Heart right ventricle (tissue), 16 donors: ENCODE measurements at places on chromosomes 6 and 20. TPM values are rescaled to one million over a fixed set of nuclear protein-coding genes. Genes with fewer than 3 reads are reported as not detected.

DNA sequence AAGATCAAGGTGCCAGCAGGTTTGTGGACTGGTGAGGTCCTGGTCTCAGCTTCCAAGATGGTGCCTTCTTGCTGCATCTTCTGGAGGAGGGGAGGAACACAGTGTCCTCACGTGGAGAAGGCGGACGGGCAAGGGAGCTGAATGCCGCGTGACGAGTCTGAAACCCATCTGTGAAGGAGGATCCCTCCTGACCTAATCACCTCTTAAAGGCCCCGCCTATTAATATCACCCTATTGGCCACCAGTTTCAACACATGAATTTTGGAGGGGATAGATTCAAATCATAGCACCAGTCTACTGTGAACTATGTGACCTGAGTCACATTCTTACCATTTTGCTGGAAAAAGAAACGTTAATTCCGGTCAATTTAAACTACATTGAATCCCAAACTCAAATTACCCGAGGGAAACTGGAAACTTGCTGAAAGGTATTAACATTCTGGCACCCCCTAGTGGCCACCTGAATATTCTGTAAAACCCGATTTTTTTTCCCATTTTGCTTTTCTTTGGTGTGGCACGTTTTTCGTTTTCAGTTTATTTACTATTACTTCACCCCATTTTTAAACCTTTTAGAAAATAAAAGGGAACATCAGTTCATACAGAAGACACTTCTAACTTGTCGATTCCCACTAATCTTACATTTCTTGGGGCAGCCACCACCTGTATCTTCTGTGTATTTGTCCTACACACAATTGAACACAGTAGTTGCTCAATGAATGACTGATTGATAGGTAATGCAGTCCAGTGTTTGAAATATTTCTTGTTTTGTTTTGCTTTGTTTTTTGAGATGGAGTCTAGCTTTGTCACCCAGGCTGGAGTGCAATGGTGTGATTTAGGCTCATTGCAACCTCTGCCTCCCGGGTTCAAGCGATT, 17.9 kb upstream of the CCDC170 start:
- DNase-seq, result peak; percentile 43
- H3K36me3 ChIP-seq, result no peaks in the 10 kb centered on the region
- H3K4me1 ChIP-seq, result no peaks in the 10 kb centered on the region
- no peaks in the 10 kb centered on the region for H3K27me3 ChIP-seq
- no peak overlapping the region for H3K27ac ChIP-seq

GRCh38 chr6:105810105-105810921, 275.8 kb upstream of the PRDM1 start:
- peaks cover 19% of the 10 kb centered on the region for H3K4me1 ChIP-seq
- no peaks in the 10 kb centered on the region for H3K36me3 ChIP-seq
- DNase-seq, result peak; percentile 23
- no peak overlapping the region for H3K4me3 ChIP-seq
- no peak overlapping the region for H3K27ac ChIP-seq

- H3K36me3 ChIP-seq, result no peaks in the 10 kb centered on the region
- no peak overlapping the region for H3K4me3 ChIP-seq
- no peaks in the 10 kb centered on the region for H3K4me1 ChIP-seq
- H3K27ac ChIP-seq, result no peak overlapping the region
- no peaks in the 10 kb centered on the region for H3K27me3 ChIP-seq
Measured at GRCh38 chr6:106199998-106200397, 113.9 kb downstream of the PRDM1 start.

- H3K4me3 ChIP-seq, result peak overlapping the region; percentile 53
- H3K27ac ChIP-seq, result peak overlapping the region; percentile 56
- H3K27me3 ChIP-seq, result peaks cover 22% of the 10 kb centered on the region
- H3K36me3 ChIP-seq, result no peaks in the 10 kb centered on the region
- peak; percentile 86 for DNase-seq
Measured at GRCh38 chr6:144063744-144064401, 31.5 kb downstream of the SF3B5 start.

DNA sequence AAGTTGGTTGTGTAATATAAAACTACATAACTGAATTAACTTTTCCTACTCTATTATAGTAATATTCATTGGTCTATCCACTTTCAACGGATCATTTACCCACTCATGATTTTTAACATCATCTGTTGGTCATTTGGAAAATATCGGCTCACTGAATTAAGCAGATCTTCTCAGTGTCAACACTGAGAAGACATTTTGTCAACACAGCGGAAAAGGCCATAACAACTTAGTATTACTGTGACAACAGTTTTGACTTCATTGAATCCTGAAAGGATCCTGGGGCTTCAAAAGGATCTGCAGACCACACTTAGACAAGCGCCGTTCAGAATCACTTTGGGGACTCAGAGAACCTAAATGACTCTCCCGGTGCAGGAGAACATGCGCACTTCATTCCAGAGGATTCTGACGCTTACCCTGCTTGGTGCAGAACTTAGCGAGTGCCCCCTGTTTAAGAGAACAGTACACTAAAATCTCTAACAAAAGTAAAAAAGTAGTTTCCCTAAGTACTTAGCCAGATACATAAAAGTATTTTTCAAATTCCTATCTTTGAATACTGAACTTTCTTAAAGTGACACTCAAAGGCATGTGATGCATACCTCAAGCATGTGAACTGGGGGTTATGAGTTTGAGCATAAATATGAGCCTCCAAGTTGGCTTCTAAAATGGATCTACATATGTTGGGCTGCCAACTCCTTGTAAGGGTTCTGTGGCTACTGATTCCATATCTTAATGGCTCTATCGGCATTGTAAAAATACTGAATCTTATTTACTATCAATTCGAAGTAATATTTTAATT, 4.0 kb downstream of the ZBTB2 start:
- H3K36me3 ChIP-seq, result no peaks in the 10 kb centered on the region
- no peak overlapping the region for H3K4me3 ChIP-seq

DNA sequence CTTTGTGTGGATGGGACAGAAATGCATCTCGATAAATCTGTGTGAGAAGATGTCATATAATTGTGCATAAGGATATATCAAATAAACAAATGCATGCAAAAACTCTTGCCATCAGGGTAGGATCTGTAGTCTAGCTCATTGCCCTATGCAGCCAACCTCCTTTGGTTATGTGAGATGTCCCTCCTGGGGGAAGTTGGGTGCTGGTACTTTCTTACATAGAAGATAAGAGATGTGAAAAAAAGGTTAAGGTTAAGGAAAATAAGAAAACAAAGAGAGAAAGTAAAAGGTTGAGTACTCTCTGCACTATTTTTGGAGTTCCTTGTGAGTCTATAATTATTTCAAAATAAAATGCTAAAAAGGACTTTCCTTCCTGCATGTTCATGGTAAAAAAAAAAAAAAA, 30.4 kb downstream of the ZDHHC14 start:
- H3K27ac ChIP-seq, result no peak overlapping the region
- no peak for DNase-seq
- H3K4me3 ChIP-seq, result no peak overlapping the region
- no peaks in the 10 kb centered on the region for H3K4me1 ChIP-seq
- no peaks in the 10 kb centered on the region for H3K27me3 ChIP-seq

DNA sequence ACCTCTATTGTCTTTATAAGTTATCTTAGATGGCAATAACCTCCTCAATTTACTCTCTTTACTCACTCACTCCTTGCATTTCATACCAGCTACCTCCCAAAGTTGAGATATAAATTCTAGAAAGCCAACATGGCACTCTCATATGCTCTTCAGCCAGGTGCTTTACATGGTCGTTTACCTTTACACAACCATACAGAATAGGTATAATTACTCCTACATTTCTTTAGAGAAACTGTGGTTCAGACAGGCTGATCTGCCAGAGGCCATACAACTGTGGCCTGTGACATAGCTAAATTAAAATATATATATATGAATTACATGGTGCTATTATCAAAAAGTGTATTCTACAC, 45.7 kb downstream of the HBS1L start:
- no peaks in the 10 kb centered on the region for H3K36me3 ChIP-seq
- H3K4me1 ChIP-seq, result no peaks in the 10 kb centered on the region
- DNase-seq, result no peak
- H3K27me3 ChIP-seq, result no peaks in the 10 kb centered on the region
- no peak overlapping the region for H3K27ac ChIP-seq
- no peak overlapping the region for H3K4me3 ChIP-seq

DNA sequence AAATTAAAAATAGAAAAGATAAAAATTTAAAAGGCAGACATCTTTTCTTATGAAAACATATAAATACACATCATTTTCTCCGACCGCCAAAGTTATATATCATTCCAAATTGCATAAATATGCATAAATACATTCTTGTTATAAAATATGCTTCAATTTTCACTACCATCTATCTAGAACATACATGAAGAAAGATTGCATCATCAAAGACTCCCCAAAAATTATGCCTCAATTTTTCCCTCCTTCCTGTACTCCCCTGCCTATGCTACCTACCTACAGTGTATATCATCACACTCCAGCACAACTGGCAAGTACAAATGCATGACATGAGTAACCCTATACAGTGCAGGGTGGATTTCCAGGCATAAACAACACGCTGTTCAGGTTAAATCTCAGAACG, 49.9 kb upstream of the TENT5A start:
- peaks cover 5% of the 10 kb centered on the region for H3K4me1 ChIP-seq
- no peak overlapping the region for H3K4me3 ChIP-seq
- H3K27ac ChIP-seq, result no peak overlapping the region
- H3K27me3 ChIP-seq, result no peaks in the 10 kb centered on the region
- no peaks in the 10 kb centered on the region for H3K36me3 ChIP-seq

DNA sequence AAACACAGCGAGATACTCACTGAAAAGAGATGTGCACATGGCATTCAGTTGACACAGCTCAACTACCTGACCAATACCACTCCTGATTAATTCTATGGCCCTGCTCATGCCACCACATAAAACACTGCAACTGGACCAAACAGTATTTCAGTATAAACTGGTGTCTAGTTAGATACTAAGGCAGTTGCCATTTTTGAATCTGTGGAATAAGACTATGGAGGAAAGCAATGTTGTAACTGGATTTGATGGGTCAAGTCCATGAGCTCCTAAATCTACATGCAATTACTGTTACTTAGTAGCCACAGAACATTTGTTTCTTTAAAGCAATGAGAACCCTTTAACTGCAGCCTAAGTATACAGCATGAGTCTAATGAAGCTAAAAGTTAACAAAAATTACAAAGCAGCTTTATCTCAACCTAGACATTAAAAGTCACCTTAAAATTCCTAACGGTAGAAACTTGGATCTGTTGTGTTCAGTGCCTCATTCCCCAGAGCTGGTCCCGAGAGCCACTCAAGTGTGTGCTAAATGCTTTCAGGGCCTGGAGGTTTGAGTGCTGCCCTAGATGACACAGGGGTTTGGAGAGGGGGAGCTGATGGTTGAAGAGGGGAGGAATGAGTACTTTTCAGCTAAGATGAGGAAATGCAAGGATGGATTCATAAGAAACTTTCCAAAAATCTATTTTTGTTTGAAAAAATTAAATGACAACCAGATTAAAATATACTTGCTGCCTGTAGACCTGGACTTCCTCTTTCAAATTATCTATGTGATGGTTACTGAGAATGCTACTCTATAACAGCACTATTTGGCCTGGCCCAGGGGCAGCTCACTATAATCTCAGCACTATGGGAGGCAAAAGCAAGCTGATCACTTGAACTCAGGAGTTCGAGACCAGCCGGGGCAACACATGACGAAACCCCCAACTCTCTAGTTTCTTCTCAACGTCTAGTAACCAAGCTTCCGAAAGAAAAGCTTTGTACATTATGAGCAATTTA, 15.6 kb downstream of the SNX5 start:
- H3K36me3 ChIP-seq, result peaks cover 89% of the 10 kb centered on the region
- H3K4me1 ChIP-seq, result peaks cover 19% of the 10 kb centered on the region
- no peak overlapping the region for H3K27ac ChIP-seq
- DNase-seq, result no peak

- no peaks in the 10 kb centered on the region for H3K36me3 ChIP-seq
- no peak overlapping the region for H3K27ac ChIP-seq
Measured at GRCh38 chr6:337805-338368, 45.6 kb downstream of the DUSP22 start.

GRCh38 chr20:38859070-38859690, 53.7 kb downstream of the PPP1R16B start:
- DNase-seq, result no peak
- H3K4me1 ChIP-seq, result no peaks in the 10 kb centered on the region
- H3K27me3 ChIP-seq, result no peaks in the 10 kb centered on the region

The BMP2 gene
- total RNA-seq, result 2.0 TPM

The RGL2 gene
- total RNA-seq, result 41.4 TPM

The IGF2R gene
- total RNA-seq, result 85.5 TPM

The MAS1 gene
- total RNA-seq, result not detected

The CYP39A1 gene
- 4.2 TPM for total RNA-seq

The BMP7 gene
- total RNA-seq, result 17.7 TPM

The FHL5 gene
- total RNA-seq, result 2.8 TPM

The LSM14B gene
- total RNA-seq, result 63.3 TPM

The EPHA7 gene
- 2.8 TPM for total RNA-seq
